ENCODE measurements at places on chromosomes 6 and 20. TPM values are rescaled to one million over a fixed set of nuclear protein-coding genes. Genes with fewer than 3 reads are reported as not detected.

OTOR gene
- total RNA-seq, result not detected

GRCh38 chr20:60339738-60340137, 381.5 kb downstream of the CDH26 start:
- H3K27ac ChIP-seq, result no peak overlapping the region
- H3K4me1 ChIP-seq, result no peaks in the 10 kb centered on the region
- H3K27me3 ChIP-seq, result peaks cover 8% of the 10 kb centered on the region
- DNase-seq, result no peak
- no peak overlapping the region for H3K4me3 ChIP-seq
- no peaks in the 10 kb centered on the region for H3K36me3 ChIP-seq

ADGRF4 gene
- 1.3 TPM for total RNA-seq

- no peak overlapping the region for H3K27ac ChIP-seq
- H3K4me3 ChIP-seq, result no peak overlapping the region
- DNase-seq, result no peak
- H3K4me1 ChIP-seq, result peaks cover 51% of the 10 kb centered on the region
These were observed 677.4 kb upstream of the CITED2 start for GRCh38 chr6:140051521-140052512.

AARS2 gene
- 33.4 TPM for total RNA-seq

NKAIN2 gene
- 0.13 TPM for total RNA-seq
